Fibroblast of the aortic adventitia (primary cell): ENCODE measurements at places on chromosomes 4 and X. TPM values are rescaled to one million over a fixed set of nuclear protein-coding genes. Genes with fewer than 3 reads are reported as not detected.
A peak's percentile ranks its signal among the peaks of the same experiment; 100 is the strongest.

- DNase-seq = no peak
Observed at GRCh38 chr4:181687116-181687515, 556.1 kb upstream of the TENM3 start.

DNA sequence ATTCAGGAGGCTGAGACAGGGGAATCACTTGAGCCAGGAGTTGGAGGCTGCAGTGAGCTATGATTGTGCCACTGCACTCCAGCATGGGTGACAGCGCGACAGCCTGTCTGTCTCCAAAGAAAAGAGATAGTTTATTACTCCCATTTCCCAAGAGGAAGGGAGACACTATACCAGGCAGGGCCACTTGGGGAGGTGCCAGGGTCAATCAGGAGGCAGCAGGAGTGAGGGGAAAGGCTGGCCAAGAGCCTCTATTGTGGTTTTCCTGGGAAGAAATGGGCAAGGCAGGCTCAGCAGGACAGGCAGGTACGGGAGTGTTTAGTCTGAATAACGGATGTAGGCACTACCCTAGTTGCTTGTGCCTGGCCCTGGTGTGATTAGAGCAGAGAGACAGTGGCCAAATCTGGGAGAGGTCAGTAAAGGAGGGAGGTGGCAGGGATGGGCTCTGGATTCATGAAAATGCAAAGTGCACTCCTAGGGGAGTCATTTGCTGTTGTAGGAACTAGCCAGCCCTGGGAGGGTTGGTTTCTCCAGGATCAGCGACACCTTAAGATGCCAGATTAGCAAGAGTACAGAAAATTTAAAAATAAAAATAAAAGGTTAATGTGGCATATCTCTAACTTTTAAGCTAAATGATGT, 20.2 kb upstream of the CDKN2AIP start:
- DNase-seq = no peak

DNA sequence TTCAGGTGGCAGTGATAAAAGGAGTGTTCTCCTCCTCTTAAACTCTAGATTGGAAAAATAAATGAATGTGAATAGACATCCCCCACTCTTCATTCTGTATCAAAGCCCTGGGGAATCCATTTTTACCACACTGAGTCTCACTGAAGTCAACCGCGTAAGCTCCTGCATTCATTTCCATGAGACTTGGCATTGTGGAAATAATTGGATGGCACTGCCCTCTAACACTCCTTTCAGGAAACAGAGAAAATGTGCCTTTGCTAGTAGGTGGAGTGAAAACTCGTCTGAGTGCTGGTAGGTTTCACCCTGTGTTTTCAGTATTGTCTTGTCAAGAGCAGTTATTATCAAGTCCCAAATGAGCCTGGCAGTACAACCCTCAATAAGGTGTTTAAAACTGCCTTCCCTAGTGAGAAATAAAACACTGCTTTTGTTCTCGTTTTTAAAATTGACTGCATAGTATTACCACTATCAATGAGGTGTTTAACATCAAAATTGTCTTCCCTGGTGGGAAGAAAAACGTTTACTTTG, 9.7 kb upstream of the CDKN2AIP start:
- no peak for DNase-seq

GRCh38 chr4:78019414-78019813, 37.7 kb upstream of the FRAS1 start:
- DNase-seq = peak; percentile 13

DNA sequence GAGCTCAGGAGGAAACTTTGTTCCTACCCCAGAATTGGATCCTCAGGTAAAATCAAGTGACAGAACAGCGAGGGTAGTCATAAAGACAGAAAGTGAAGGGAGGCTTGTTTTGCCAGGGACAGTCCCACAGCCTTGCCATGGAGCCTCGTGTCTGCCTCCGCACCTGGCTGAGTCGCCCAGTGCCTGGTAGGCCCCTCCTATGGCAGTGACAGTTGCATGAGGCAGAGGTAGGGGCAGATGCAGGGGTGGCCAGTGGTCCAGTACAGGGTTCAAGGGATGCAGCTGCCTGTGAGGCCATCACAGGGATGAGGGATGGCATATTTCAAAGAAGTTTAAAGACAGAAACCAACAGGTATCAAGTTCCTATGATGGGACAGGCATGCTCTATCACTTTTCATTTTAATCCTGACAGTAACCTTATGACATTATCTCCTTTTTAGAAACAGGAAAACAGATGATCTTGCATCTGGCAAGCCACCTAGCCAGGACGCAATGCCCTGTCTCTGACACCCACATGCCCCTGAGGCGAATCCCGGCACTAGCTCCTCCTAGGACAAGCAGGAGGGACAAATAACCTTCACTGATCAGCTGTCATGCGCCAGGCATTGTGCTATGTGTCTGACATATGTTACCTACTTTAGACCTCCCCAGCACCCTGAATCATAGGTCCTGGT, 127.4 kb upstream of the ENPP6 start:
- no peak for DNase-seq

DNA sequence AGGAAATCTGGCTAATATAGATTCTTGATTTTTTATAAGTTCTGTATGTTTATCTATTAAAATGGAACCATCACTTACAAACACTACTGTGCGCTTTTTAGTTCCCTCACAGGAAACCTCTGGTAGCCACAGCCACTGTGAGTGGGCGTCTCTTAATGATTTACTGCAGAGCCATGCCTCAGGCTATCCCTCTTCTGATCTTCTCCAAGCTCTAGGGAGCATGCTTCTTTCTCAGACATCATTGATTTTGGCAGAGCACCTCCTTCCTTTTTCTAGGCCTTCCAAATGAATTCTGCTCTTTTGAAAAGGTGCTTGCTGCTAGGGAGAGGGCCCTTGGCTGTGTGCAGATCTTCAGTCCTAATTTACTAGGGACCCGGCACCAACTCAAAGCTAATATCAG, 61.1 kb upstream of the STS start:
- DNase-seq = no peak

DNA sequence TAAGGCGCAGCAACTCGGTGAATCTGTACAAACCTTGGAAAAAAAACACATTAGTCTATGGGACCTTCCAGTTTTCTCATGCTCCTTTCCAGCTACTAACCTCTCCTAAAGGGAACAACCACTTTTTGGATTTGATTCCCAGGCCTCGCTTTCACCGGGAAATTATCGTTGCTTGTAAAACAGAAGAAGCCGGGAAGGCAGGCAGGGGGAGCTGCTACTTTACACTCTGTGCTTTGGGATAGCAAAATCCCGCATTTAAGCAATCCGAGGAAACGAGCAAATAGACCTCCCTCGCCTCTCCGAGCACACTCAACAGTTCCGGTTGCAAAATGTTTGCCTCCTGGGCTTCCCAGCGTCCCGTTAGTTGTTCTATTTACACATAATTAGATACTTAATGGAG, 1.2 kb downstream of the CD38 start:
- DNase-seq = peak; percentile 65

Gene MAGEA10
- not detected in 2 replicates for total RNA-seq

Gene TRAM1L1
- 3.2 and 4.3 TPM in 2 replicates for total RNA-seq

Gene OPN1MW
- total RNA-seq = not detected in 2 replicates

Gene RIBC1
- total RNA-seq = 0.36 and 1.6 TPM in 2 replicates

Gene HTN1
- not detected in 2 replicates for total RNA-seq
